ENCODE measurements at places on chromosomes 11 and 22.

- no peak for DNase-seq
These were observed 115.8 kb upstream of the FGF3 start for GRCh38 chr11:69934861-69935494.

GRCh38 chr11:121299417-121299816 lies 6.8 kb downstream of the SC5D start:
- no peak for DNase-seq

DNA sequence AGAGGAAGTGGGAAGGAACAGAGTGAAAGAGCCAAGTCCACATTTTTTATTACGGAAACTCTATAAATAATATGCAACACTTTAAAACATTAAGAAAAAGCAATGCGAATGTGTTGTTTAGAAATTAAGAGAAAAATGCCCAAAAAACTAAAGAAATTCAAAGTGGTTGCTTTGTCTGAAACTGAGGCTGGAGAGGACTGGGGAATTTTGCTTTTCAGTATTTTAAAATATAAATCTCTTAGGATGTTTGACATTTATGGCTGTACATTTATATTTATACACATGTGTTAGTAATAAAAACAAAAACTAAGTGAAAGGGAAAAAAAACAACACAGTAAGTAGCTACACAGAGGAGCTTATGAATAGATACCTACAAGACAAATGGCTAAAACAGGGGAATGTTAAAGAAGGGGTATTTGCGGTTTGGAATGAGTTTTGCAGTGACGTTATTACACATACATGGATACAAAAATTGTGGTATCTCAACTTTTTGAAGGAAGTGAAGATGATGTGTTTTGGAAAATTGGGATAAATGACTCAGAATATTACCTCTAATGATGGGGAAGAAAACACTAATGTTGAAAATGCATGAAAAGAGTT lies 97.0 kb upstream of the DRD2 start:
- no peak for DNase-seq

- DNase-seq: no peak
These were observed 11.0 kb downstream of the MUC5AC start for GRCh38 chr11:1168721-1169161.

- DNase-seq: no peak
These were observed 710.3 kb downstream of the KCNA4 start for GRCh38 chr11:29306527-29306926.

DNA sequence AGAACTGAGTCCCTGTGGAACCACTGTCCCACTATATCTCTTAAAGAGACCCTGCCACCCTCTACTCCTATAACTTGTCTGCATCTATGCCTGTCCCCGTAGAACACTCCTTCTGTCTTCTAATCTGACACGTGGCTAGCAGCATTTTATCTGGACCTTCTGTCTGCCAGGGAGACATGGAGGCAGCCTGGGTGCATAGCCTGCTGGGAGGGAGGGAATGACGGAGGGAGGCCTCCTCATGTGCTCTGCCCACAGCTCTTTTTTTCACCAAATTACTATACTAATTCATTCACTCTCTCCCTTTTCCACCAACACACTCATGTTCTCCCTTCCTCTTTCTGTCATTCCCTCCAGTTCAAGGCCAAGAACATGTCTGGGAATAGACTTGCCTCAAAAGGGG lies 7.6 kb upstream of the THRSP start:
- DNase-seq: no peak

GRCh38 chr11:66368484-66368883 lies 3.1 kb downstream of the SLC29A2 start:
- DNase-seq: no peak

GRCh38 chr11:31687861-31688260 lies 123.3 kb downstream of the PAX6 start:
- no peak for DNase-seq

DNA sequence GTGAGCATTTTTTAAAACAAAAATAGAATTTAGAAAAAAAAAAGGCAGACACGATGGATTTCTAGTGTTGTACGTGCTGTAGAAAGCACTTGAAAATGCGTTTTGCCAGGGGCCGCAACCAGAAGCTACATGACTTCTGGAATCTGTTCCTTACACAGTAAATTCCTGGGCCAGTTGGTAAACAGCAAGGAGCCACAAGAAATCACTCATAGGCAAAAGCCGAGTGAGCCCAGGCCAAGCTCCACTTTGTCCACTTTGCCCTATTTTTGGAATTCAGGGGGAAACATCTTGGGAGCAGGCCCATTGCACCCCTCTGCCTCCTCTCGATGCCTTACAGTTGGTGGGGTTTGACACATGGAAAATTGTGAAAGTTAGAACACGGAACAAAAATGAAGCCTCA lies 4.1 kb upstream of the CELSR1 start:
- no peak for DNase-seq

DNA sequence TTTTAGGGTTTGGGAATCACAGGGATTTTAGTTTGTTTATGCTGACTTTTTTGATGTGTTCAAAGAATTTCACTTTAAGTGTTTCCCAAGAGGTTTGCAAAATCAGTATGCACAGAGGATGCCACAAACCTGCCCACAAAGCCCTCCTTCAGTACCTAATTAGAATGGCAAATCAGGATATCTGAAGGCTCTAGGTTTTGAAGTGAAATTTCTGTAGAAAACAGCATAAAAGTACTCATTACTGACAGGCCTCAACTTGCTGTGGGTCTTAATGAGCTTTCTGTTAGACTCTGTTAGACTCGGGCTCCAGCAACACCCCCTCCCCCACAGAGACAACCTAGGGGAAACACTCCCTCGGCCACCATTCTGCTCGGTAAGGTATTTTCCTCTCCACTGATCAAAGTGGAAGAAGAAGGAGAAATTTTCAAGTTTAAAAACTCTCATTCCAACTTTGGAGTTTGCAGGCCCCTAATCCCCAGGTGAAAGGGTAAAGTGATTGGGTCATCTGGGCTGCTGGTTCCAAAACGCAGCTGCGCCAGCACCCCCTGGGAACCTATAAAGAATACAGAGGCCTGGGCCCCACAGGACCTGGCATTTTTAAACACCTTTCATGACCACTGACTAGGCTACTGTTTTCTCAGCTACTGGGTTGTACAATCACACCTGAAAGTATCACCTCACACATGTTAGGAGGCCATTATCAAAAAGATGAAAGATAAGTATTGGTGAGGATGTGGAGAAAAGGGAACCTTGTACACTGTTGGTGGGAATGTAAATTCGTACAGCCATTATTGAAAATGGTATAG lies 67.5 kb downstream of the PLEKHA7 start:
- peak; percentile 53 for DNase-seq

DNA sequence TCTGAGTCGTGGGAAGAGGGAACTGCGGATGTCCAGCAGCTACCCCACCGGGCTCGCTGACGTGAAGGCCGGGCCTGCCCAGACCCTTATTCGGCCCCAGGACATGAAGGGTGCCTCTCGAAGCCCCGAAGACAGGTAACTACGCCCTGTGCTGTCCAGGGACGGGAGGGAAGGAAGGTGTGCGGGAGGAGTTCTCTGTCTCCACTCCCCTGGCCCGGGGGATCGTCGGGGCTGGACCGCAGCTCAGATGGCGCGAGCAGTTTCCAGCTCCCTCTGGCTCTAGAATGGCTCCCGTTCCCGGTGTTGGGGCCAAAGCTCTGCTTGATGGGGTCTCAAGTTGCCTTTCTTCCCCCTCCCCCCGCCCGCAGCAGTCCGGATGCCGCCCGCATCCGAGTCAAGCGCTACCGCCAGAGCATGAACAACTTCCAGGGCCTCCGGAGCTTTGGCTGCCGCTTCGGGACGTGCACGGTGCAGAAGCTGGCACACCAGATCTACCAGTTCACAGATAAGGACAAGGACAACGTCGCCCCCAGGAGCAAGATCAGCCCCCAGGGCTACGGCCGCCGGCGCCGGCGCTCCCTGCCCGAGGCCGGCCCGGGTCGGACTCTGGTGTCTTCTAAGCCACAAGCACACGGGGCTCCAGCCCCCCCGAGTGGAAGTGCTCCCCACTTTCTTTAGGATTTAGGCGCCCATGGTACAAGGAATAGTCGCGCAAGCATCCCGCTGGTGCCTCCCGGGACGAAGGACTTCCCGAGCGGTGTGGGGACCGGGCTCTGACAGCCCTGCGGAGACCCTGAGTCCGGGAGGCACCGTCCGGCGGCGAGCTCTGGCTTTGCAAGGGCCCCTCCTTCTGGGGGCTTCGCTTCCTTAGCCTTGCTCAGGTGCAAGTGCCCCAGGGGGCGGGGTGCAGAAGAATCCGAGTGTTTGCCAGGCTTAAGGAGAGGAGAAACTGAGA lies 1.4 kb downstream of the ADM start:
- peak; percentile 27 for DNase-seq

- DNase-seq: no peak
These were observed 6.4 kb downstream of the LMO2 start for GRCh38 chr11:33885338-33886005.

- DNase-seq: no peak
These were observed 93.8 kb downstream of the WNT7B start for GRCh38 chr22:45882881-45883810.

GRCh38 chr11:11157185-11157584 lies 195.9 kb downstream of the CSNK2A3 start:
- peak; percentile 18 for DNase-seq

DNA sequence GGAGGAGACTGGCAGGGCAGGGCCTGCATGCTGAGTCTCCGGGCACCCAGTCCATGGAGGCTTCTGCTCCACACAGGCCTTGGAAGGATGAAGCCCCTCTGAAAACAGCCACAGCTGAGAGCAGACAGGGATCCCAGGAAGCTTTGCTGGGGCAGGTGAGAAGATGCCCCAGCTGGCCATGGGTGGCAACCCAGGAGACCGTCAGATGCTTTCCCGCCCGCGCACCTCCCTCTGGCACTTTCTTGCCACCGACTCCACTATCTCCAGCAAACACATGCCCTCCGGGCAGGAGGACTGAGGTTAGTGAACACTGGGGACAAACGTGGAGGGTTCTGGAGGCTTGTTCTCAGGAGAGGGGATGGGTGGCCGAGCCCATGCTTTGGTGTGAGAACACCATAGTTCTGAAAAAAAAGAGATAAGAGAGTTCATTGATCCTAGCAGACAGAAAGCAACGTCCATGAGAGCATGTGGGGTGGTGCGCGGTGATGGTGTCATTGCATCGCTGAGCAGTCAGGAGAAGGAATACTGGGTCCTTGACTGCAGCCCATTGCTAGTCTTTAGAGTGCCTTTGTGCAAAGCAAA lies 2.3 kb downstream of the C1QTNF6 start:
- no peak for DNase-seq

GRCh38 chr11:97354026-97354425 lies 964.2 kb downstream of the JRKL start:
- no peak for DNase-seq

DNA sequence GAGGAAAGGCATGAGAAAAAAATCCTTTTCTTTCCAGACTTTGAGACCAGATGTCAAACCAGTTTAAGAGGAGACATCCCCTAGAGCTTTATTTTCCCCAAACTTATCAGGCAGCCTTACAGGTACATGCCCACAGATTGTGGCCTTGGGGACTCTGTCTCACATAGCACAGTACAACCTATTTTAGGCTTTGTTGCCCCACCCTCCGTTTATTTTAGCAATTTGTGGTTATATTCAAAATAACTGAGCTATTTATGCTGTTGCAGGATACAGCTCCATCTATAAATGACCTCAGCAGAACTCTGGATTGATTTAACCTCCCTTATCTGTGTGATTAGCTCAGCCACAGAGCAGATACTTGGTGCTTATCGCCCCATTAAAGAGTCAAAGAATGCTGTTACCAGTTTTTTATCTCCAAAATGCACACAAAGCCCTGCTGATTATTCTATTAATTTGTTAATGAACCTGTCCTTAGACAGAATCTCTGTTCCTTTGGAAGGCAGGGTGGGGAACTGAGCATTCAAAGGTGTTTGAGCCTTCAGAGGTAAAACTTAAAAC lies 525.2 kb downstream of the OPCML start:
- DNase-seq: no peak

- no peak for DNase-seq
These were observed 3.9 kb downstream of the TMEM134 start for GRCh38 chr11:67465189-67465510.

DNA sequence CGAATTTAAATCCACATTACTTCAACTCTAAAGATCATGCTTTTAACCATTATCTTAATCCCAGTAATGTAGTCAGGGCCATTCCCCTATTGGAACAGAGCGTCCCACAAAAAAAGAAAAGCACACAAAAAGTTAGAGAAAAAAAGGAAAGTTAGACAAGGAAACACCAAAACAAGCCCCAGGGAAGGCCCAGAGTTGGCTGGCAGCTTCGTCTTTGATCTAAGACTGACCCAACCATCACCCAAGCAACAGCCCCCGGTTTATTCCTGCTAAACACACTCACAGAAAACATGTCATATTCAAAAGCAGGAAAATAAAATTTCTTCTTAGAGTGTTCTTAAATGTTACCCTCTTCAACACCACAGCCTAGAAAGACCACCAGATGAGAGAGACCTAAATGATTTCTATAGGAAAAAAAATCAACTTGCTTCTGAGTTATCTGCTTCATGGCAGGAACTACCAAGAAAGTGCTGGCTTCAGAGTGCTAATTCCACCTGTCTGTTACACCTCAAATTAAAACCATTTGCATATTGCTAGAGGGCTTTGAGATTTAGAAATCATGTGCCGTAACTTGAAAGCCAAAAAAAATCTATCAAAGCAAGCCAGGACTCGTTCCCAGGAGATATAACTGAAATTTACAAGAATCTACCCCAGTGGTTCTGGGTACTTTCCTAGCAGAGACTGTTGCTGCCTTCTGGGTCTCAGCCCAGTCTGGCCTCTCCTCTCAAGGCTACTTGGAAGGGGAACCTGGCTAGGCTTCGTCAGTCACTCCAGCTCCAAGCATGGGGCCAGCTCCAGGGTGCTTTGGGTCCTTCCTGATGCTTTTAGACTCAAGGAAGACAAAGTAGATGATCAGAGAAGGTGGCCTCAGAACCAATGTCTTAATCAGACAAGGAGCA lies 31.2 kb downstream of the POU2AF3 start:
- no peak for DNase-seq

DNA sequence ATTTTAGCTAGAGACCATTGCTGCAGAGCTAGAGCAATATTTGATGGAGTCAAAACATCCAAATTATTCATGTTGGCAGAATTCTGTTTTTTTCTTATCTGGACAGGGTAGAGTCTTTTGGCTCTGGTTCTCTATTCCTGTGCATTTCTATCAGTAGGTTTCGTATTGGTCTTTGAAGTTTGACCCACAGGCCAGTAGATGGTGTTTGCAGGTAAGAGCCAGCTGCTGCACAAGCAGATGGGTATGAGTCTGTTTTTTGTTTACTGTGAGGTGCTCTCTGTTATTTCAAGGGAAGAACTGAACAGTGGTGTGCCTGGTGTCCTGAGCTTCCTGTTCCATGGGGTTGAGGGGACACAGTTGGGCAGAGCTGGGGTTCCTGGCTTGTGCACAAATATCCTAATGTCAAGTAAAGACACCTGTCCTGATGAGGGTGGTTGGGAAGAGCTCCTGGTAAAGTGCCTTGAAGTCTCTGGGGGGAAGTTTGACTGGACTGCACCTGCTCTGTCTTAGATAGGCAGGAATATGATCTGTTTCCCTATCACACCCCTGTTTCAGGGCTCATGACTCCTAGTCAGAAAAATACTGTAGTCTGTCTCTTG lies 34.0 kb upstream of the SLC22A25 start:
- no peak for DNase-seq

- no peak for DNase-seq
These were observed 8.1 kb downstream of the SERHL2 start for GRCh38 chr22:42561856-42562255.

GRCh38 chr11:114154271-114155047 lies 94.9 kb downstream of the ZBTB16 start:
- DNase-seq: no peak

- no peak for DNase-seq
These were observed 5.4 kb upstream of the FTH1 start for GRCh38 chr11:61972672-61973475.

- DNase-seq: no peak
These were observed 357.2 kb upstream of the NARS2 start for GRCh38 chr11:78931891-78932290.

GRCh38 chr11:70901951-70902521 lies 350.3 kb downstream of the SHANK2 start:
- no peak for DNase-seq
